ENCODE measurements at places on chromosomes 3 and 15.

GRCh38 chr15:51082246-51082645 is 12.5 kb downstream of the TNFAIP8L3 start:
- DNase-seq, result no peak

DNA sequence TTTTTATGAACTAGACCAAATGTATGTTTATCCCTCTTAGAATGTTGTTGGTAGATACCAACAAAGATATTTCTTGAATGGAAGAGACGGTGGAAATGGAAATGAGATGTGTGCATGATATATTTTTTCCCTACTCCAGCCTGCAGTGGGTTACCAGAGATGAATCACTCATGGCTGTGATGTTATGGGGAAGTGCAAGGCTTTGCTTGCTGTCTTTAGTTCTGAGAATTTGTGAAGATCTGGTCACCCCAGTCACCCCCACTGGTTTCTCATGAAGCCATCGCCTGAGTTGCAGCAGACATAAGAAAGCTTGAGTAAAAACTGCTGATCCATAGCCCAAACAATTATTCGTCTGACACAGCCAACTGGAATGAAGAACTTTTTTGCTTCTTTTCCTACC is 78.1 kb upstream of the EOMES start:
- no peak for DNase-seq

DNA sequence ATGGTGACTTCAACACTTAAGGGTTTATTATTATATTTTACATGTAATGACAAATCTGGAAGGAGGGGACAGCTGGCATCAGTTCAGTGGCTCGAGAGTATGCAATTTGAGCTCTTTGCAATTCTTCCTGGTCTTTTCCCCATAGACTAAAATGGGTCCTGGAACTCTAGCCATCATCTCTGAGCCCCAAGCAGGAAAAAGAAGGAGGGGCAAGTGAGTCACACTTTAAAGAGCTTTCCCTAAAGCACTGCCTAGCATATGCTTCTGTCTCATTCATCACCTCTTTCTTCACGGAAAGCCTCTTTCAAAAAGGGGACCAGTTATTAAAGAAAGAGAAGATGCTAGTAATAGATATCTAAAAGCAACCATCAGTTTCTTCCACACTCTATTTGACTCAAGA is 466.3 kb downstream of the ZIC1 start:
- DNase-seq, result no peak

DNA sequence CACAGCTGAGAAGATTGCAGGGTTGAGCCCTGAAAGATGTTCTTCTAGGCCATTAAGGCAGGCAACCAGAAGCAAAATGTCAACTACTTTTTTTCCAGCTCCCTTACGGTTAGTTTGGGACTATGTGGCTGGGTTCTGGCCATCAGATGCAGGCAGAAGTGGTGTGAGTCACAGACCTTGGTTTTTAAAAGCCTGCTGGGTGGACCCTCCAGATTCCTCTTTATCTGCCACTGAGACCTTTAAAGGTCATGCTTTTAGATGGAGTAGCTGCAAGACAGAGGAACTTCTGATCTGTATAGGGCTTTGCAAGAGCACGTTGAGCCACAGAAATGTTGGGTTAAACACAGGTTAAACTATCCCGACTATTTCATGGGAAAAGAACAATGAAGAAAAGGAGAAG is 102.9 kb downstream of the CHST2 start:
- no peak for DNase-seq

DNA sequence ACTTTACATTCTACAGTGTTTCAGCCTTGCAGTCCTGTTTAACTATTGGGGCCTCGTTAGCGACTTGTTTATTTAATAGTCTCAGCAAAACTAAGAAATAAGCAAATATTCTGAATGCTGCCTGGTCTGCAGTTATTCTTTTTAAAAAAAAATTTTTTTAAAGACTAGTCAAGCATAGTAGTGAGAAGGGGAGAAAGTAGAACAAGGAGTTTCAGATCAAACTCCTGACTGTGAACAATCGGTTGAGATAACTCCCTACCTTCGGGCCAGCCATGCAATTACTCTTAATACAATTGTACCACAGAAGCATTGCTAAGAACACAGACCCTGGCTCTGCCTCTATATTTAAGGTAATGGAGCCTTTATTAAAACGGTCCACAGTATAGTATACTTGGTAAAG is 5.8 kb upstream of the DUT start:
- DNase-seq, result no peak

Measured in stimulated activated CD4-positive, alpha-beta T cell treated with anti-CD3 and anti-CD28 coated beads, Interleukin-4, amount 100 ng/mL, for 4 hours (primary cell).